ENCODE measurements at places on chromosomes 7 and 10.

DNA sequence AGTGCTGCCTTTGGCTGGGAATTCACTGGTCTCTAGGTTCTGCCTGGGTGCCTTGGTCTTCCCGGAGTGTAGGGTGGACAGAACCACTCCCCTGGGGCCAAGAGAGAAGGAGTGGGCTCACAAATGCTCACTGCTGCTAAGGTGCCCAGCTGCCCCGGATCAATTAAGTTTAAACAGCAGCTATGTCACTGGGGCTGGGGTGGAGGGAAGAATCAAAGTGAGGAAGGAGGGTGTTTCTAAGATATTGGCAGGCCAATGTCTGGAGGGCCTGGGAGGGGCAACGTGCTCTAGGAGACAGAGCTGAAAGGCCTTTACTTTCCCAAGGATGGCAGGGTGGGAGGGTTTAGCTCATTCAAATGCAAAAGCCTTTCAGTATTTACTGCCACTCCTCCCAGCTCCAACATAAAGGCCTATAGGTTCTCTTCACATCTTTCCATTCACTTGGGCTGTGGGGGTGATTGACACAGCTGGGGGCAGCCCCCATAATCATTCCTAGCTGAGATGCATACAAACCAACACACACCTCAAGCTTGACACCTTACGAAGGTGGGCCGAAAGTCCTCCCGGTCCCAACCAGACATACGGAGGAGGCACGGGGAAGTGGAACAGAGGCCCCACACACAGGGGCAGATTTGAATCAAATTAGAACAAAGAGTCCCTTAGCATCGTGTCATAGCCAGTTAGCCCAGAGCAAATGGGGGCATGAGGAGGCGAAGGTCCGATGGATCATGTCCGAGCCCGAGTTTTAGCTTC, 108.0 kb upstream of the EFCAB10 start:
- DNase-seq = no peak

GRCh38 chr7:4257146-4258111, 424.7 kb upstream of the FOXK1 start:
- DNase-seq = no peak

DNA sequence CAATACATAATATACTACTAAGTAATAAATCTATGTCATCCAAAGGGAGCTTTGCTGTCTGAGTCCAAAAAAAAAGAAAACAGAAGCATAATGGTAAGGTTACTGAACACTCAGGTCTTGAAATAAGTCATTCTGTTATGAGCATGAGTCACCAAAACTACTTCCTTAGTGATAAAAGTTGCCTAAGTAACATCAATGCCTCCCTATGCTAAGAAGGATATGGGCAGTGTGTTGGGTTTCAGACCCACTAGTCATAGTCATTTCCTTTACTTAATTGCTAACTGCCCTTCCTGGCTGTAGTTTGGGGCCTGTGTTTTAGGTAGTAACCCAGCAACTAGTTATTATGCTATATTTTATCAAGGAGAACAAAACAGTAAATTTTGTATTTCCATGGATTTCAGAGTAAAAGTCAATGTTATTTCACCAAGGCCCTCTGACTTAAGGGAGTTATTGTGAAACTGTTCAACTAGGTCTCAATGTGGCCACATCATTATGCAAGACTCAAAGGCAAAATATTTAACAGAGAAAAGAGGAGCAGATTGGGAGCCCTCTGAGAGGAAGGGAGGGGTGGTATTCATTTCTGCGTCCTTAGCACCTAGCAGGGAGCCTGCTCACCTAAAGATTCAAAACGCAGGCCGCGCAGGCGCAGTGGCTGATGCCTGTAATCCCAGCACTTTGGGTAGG, 11.7 kb upstream of the VIM start:
- no peak for DNase-seq

GRCh38 chr10:132820056-132820455, 34.1 kb upstream of the NKX6-2 start:
- DNase-seq = no peak

DNA sequence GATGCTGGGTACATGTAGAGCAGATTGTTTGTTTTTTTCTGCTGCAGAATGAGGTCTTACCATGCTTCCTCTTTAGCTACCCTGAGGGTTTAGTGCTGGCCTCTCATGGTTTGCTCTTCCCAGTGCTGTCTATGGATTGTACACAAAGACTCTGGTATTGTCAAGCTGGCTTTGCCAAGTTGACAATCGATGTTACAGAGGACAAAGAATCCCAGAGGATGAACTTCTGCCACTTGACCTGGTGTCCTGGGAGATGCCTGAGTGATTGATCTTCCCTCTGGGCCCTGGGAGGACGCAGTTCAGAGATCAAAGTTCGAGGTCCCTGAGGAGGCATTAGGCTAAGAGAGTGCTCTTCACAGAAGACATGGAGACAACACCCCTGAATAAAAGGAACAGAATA, 865.4 kb downstream of the CCSER2 start:
- DNase-seq = no peak

DNA sequence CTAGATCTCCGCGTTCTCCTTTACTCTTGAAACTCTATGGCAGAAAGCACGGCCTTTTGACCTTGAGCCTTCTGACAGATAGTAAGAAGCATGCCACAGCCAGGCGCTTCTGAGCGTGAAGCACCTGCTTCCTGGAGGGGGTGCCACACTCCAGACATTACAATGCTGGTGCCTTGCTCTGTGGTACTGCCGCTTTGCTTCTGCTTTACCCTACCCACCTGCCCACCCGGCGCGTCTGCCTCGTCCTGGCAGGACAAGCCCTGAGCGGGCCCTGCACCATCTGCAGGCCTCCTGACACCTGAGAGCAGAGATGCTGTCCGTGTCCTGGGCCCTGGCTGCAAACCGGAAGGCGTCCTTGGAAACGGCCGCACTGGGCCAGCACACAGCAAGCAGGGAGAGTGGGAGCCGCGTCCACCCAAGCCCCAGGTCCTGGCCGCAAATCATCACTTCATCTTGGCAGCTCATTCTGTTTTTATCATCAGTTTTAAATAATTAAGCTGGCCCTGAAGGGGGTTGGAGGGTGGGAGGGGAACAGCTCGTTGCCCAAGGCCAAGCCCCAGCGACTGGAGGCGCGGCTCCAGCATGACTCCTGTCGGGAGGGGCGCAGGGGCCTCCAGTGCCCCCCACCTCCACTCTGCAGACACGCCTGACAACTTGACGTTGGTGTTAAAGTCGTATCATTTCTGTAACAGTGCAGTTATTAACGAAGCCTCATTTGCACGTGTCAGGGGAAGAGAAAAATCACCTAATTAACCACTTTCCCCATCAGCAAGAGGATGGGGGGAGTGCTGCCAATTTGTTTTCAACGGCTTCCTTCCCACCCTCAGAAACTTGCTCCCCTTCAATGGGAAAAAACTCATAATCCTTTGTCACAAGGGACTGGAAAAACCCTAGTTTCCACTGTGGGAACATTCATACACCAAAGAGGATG, 132.2 kb downstream of the MAD1L1 start:
- DNase-seq = no peak

DNA sequence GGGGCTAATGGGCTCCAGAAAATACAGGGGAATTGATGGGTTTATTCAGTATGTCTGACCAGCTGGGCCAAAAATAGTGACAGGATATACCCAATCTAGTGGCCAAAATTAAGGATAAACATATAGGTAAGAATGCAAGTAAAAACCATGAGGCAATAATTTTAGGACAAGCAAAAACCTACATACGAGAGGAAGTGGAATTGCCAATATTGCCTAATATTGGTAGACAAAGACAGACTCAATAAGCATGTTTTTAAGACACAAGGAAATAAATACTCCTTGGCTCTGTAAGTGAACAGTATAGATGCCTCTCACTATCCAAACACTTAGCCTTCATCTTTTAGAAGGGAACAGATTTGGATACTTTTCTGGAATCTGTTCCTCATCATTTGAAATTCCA, 51.0 kb downstream of the ATXN7L1 start:
- no peak for DNase-seq

- DNase-seq = no peak
These were observed 185.8 kb downstream of the PTEN start for GRCh38 chr10:88049204-88049603.

Data from activated T-cell treated with anti-CD3 and anti-CD28 coated beads for 4 hours (primary cell).